Naive thymus-derived CD8-positive, alpha-beta T cell (primary cell): ENCODE measurements at places on chromosomes 2 and 18.
A peak's percentile ranks its signal among the peaks of the same experiment; 100 is the strongest.

DNA sequence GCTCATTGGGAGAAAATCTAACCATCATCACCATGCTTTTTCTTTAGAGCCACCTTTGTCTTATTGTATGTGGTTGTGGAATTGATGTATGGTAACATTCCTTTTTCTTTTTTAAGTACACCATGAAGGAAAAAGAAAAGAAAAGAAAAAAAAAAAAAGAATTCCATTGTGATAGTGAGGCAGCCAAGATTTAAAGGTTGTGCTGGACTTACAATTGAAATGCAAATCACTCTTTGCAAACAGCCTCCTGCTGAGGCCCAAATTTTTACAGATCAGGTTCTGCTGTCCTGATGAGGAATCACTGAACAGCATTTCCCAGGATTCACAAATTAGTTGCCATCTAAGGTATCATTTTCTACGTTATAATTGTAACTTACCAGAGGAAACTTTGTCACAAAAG lies 1101.0 kb upstream of the FANCL start:
- H3K36me3 ChIP-seq, result no peaks in the 10 kb centered on the region
- H3K27ac ChIP-seq, result no peak overlapping the region
- no peaks in the 10 kb centered on the region for H3K27me3 ChIP-seq

DNA sequence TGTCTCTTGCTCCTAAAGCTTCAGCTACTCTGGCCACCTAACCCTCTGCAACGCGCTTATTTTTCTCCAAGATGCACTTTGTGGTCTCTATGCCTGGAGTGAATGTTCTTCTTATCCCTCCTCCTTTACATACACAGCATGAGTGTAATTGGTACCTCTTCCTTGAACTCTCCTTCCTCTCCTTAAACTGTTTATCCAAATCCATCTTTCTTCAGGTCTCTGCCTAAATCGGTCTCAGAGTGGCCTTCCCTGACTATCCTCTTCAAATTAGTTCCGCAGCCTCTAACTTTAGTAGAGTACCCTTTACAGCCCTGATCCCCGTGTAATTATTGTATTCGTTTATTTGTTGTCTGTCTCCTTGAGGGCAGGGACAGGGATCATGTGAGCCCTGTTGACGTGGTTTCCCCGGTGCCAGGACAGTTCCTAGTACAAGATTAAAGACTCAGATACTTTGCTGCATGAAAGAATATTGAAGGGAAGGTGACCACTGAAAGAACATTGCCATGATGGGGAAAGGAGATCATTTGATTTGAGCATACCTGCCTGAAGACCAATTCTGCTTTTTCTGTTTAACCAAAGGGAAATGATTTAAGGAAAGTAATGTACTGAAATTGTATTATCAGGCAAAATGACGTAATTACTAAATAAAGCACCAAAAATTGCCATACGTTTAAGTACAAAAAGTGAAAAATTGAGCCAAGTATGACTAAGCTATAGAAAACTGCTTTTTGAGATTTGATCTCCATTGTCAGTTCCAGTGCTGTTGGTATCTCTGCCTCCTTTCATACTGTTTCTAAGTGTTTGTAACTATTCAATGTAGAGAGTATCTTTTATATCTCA lies 1.2 kb downstream of the CNOT9 start:
- no peak for DNase-seq
- peaks cover 50% of the 10 kb centered on the region for H3K36me3 ChIP-seq
- H3K27ac ChIP-seq, result peak overlapping the region; percentile 100
- H3K4me3 ChIP-seq, result peak overlapping the region; percentile 98
- no peaks in the 10 kb centered on the region for H3K27me3 ChIP-seq

- H3K4me1 ChIP-seq, result no peaks in the 10 kb centered on the region
- no peaks in the 10 kb centered on the region for H3K27me3 ChIP-seq
- no peak overlapping the region for H3K27ac ChIP-seq
- peaks cover 3% of the 10 kb centered on the region for H3K36me3 ChIP-seq
- H3K4me3 ChIP-seq, result no peak overlapping the region
Observed at GRCh38 chr2:178860551-178860950, 53.3 kb upstream of the TTN start.

DNA sequence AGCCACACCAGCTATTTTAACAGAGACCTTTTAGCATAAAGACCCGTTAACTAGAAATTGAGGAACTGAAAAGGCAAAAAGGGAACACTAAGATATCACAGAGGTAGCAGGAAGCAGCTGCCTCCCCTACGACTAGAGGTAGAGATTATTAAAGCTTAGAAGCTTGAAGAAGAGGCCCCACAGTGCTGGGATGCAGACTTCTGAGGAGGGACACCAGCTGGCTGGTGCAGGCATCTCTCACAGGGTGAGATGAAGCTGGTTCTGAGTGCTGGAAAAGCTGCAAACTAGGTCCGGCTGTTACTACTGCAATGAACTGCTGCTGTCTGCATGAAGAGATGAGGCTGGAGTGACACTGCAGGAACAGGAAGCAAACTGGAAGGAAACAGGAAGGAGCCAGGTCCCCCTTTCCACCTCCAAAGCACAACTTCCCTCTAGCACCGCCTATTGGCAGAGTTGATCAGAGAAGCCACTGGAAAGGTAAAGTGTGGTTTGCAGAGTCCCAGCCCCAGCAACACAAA lies 61.2 kb upstream of the MRPS9 start:
- H3K27ac ChIP-seq, result peak overlapping the region; percentile 73
- peak overlapping the region; percentile 70 for H3K4me3 ChIP-seq

DNA sequence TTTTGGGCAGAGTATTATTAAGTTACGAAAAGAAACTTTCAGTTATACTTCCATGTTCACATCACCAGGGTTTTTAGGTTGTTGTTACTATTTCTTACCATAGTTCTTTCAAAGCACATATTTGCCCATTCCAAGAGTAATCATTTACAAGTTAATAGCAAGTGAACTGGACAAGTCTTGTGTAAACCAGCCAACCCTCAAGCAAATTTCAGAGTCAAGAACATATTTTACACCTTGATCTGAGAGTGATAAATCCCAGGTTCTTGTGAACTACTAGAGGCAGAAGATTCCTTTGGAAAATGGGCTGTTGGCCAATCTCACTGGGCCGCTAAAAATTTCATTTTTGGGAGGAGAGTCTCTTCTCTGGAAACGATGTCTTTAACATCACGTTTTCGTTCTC lies 2.7 kb upstream of the ASAP2 start:
- H3K27me3 ChIP-seq, result peaks cover 50% of the 10 kb centered on the region
- no peak overlapping the region for H3K4me3 ChIP-seq
- peaks cover 4% of the 10 kb centered on the region for H3K4me1 ChIP-seq
- DNase-seq, result no peak
- peaks cover 5% of the 10 kb centered on the region for H3K36me3 ChIP-seq

GRCh38 chr2:24923106-24923505 lies 3.1 kb upstream of the ADCY3 start:
- H3K27ac ChIP-seq, result no peak overlapping the region
- H3K27me3 ChIP-seq, result no peaks in the 10 kb centered on the region
- no peaks in the 10 kb centered on the region for H3K36me3 ChIP-seq
- no peak for DNase-seq
- H3K4me3 ChIP-seq, result no peak overlapping the region
- peaks cover 12% of the 10 kb centered on the region for H3K4me1 ChIP-seq
